Activated T-cell treated with anti-CD3 and anti-CD28 coated beads, Interleukin-2, amount 50 U/mL, for 72 hours (primary cell): ENCODE measurements at places on chromosomes 5 and 9. TPM values are rescaled to one million over a fixed set of nuclear protein-coding genes. Genes with fewer than 3 reads are reported as not detected.

DNA sequence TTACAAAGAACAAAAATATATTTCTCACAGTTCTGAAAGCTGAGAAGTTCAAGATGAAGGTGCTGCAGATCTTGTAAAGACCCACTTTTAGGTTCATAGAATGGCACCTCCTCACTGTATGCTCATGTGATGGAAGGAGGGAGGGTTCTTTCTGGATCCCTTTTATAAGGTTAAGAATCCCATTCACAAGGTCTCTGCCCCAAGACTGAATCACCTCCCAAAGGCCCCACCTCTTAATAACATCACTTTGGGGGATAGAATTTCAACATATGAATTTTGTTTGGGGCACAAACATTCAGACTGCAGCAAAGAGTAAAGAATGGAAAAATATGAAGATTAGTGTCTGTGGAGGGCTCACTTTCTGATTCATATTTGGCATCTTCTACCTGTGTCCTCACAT lies 77.1 kb upstream of the PRR16 start:
- no peaks in the 10 kb centered on the region for H3K36me3 ChIP-seq
- H3K27ac ChIP-seq = no peak overlapping the region
- peaks cover 13% of the 10 kb centered on the region for H3K4me1 ChIP-seq
- DNase-seq = no peak

Gene GNE
- total RNA-seq = 19.5 TPM

GRCh38 chr5:94524841-94525697 lies 93.3 kb downstream of the KIAA0825 start:
- no peaks in the 10 kb centered on the region for H3K4me1 ChIP-seq
- no peaks in the 10 kb centered on the region for H3K27me3 ChIP-seq
- H3K4me3 ChIP-seq = no peak overlapping the region
- H3K27ac ChIP-seq = no peak overlapping the region
- DNase-seq = peak; percentile 7

DNA sequence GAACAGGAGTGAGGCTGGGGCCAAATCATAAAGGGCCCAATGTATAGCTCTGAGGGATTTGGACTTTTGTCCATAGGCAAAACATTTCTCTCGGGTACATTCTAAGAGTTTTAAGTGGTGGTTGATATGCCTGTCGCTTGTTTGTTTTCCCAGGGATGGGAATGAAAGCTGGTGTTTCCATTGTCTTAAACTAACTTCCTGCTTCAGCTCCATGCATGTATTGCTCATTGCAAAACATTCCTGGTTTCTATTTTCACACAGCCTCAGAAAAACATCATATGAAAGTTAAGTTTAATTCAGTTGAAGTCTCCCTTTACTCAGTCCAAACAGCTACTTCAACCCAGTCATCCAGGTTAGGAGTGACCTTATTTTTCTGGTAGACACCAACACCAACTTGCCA lies 235.0 kb downstream of the ACTL7B start:
- H3K4me3 ChIP-seq = no peak overlapping the region
- H3K27me3 ChIP-seq = no peaks in the 10 kb centered on the region
- no peaks in the 10 kb centered on the region for H3K36me3 ChIP-seq
- no peak for DNase-seq
- H3K27ac ChIP-seq = no peak overlapping the region
